Stimulated activated CD4-positive, alpha-beta T cell treated with anti-CD3 and anti-CD28 coated beads, Interleukin-15, amount 100 ng/mL, for 1 hour (primary cell): ENCODE measurements at places on chromosomes 5 and 9.

DNA sequence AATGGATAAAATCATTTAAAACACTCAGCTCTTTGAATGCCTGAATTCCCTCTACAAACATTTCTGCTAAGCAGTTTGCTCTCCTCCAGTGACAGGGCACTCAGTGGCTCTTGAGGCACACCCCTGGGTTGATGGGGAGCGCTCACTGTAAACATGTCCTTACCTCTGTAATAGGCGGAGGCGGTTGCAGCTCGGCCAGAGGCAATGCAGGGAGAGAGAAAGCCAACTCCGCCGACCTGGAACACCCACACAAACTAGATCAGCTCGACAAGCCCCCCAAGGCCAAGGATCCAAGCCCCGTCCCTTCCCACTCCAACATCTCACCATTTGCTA is 329 bp downstream of the CDC23 start:
- no peak for DNase-seq

- DNase-seq, result no peak
Measured at GRCh38 chr5:63398346-63398745, 563.9 kb downstream of the HTR1A start.

DNA sequence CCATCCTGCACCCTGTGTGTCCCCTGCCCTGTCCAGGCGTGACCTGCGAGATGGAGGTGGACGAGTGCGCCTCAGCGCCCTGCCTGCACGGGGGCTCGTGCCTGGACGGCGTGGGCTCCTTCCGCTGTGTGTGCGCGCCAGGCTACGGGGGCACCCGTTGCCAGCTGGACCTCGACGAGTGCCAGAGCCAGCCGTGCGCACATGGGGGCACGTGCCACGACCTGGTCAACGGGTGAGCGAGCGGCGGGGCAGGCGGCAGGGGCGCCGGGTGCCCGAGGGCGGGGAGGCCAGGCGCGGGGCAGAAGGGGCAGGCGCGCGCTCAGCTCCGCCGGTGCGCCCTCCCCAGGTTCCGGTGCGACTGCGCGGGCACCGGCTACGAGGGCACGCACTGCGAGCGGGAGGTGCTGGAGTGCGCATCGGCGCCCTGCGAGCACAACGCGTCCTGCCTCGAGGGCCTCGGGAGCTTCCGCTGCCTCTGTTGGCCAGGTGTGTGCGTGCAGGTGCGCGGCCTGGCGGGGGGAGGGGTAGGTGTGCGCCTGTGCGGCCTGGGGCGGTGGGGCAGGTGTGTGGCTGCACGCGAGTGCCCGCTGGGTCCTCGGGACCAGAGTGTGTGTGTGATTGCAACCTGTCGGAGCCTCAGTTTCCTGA is 10.0 kb downstream of the CRB2 start:
- no peak for DNase-seq

- DNase-seq, result no peak
Measured at GRCh38 chr5:139763930-139764791, 31.4 kb upstream of the PSD2 start.

- no peak for DNase-seq
Measured at GRCh38 chr9:7354704-7355103, 444.9 kb downstream of the DMAC1 start.

DNA sequence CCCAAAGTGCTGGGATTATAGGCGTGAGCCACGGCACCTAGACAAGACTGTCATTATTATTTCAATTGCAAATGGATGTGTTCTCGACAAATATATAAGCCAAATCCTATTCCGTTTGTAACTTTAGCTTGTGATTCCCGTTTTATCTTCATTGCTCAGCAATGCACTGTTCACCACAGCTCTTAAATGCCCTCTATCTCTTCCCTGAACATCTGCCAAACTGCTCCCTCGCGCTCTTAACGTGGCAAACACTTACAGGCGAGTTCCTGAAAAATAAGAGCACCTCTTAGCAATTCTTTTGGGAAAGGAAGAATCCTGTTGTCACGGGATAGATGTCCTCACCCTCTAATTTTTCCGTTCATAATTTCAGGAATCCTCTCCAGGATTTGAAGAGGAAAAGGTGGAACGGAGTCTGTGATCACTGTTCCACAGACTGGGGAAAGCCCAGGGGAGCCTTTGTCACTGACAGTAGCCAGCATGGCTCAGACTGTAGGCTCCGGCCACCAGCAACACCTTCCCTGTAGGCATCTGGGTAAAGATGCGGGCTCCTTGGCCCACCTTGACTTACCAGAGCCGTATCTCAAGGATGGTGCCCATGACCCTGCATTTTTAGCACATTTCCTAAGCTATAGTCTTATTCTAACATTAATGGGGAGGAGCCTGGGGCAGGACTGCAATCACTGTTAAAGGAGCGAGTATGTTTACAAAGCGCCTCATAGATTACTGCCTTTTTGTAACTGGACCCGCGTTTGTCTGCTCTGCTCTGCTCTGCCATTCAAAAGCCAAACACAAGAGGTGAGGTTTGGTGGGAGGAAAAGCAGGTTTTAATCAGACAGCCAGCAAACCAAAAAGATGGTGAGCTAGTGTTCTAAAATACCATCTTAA is 20.2 kb upstream of the GNPDA1 start:
- no peak for DNase-seq

DNA sequence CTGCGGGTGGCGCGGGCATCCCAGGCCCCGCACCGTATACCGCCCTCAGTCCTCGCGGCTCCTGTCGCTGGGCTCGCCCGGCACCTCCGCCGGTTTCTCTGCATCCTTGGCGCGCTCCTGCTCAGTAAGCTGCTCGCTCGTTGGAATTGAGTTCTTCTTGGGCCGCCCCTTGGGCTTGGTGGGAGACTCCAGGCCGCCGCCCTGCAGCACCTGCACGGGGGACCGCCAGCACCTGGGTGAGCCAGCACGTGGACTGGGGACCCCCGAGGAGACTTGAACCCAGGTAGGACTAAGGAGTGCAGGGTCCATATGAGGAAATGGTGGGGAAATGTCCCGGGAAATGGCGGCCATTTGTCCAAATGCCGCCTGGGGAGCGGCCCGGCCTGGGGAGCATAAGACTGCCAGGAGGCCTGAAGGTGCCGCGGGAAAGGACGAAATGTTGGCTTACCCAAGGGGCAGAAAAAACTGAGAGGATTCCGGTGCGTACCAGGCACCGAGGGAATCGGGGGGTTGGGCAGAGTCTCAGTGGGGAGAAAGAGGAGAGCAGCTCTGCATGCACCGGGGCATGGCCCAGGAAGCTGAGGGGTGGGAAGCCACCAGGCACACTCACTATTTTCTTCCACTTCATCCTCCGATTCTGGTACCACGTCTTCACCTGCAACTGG is 2.9 kb downstream of the BARX1 start:
- DNase-seq, result no peak

DNA sequence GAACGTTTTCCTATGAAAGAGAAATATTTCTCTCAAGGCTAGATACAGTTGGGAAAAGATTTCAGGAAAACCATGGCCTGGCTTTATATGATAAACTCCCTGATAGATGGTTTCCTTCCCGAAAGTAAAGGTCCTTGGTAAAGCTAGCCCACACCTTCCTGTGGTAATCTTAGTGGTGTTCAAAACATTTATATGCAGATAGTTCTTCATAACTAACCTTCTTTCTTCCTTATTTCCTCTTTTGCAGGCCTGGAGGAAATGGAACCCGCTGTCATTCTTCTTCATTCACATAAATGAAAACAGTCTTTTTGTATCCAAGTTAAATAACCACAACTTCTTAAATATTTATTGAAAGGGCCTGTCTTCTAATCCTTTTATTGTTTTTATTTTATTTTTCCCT is 474.0 kb upstream of the ACTBL2 start:
- no peak for DNase-seq

- no peak for DNase-seq
Measured at GRCh38 chr9:109166171-109166770, 778 bp downstream of the FRRS1L start.

GRCh38 chr5:1781107-1781506 is 18.5 kb downstream of the MRPL36 start:
- DNase-seq, result no peak

DNA sequence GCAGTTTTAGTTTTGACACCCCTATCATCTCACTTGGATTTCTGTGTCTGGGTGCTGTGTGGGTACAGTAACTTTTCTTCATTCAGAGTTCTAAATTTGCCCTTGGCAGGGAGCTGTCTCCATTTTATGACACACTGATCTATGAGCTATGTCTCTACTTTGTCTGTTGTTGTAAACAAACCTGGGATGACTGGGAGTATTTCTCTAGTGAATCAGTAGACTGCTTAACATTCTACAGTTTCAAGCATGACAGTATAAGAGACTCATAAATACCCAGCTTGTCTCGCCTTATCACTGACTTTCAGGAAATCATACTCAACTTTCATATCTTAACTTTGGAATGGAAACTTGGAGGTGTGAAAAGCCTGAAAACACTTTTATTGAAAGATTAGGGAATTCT is 212.1 kb upstream of the NUDT12 start:
- no peak for DNase-seq

- DNase-seq, result no peak
Measured at GRCh38 chr5:88117546-88117945, 151.1 kb downstream of the TMEM161B start.

GRCh38 chr9:91427873-91428272 is 4.2 kb upstream of the NFIL3 start:
- no peak for DNase-seq

DNA sequence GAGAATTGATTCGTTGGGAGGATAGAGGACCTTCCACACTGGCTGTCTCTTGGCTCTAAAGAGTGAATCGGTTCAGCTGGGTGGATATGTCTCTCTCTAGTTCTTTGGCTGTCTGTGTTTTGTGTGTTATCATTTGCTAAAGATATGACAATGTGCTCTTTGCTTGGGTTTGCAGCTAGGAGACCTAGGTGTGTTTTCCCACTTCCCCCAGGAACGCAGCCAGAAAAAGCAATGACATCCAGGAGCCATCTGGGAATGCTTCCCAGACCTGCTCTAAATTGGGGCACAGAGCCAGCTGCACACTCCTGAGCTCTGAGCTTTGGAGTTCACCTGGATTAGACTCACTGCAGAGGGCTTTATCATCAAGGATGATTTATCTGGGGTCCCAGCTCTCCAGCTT is 12.8 kb upstream of the PDZD2 start:
- DNase-seq, result no peak

DNA sequence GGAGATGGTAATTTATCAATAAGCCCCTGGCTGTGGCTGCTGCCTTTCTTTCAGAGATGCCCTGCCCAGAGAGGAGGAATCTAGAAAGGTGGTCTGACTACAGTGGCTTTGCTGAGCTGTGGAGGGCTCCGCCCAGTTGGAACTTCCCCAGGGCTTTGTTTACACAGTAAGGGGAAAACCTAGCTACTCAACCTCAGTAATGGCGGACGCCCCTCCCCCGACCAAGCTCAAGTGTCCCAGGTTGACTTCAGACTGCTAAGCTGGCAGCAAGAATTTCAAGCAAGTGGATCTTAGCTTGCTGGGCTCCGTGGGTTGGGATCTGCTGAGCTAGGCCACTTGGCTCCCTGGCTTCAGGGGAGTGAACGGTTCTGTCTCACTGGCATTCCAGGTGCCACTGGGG is 865.4 kb upstream of the ACO1 start:
- DNase-seq, result no peak

GRCh38 chr9:127170652-127171051 is 48.2 kb upstream of the ANGPTL2 start:
- DNase-seq, result no peak

DNA sequence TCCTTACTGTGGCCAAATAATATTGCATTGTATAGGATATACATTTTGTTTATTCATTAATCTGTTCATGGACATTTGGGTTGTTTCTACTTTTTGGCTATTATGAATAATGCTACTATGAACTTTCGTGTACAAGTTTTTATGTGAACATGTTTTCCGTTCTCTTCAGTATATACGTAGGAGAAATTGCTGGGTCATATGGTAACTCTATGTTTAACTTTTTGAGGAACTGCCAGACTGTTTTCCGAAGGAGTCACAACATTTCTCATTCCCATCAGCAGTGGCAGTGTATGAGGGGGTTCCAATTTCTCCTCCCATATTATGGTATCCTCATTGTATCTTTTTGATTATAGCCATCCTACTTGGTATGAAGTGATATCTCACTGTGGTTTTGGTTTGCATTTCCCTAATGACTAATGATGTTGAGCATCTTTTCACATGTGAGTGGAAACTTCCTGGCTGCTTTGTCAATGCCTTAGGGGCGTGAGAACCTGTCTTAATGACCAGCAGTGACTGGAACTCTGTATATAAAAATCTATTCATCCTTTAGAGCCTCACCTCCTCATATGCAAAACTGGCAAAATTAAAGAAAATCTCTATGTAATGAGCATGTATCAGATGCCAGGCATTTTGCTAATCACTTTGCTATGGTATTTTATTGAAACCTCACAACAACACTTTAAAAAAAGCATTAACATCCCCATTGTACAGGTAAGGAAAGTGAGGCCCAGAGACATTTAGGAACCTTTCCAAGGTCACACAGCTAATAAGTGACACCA is 47.8 kb upstream of the TGFBR1 start:
- DNase-seq, result no peak

DNA sequence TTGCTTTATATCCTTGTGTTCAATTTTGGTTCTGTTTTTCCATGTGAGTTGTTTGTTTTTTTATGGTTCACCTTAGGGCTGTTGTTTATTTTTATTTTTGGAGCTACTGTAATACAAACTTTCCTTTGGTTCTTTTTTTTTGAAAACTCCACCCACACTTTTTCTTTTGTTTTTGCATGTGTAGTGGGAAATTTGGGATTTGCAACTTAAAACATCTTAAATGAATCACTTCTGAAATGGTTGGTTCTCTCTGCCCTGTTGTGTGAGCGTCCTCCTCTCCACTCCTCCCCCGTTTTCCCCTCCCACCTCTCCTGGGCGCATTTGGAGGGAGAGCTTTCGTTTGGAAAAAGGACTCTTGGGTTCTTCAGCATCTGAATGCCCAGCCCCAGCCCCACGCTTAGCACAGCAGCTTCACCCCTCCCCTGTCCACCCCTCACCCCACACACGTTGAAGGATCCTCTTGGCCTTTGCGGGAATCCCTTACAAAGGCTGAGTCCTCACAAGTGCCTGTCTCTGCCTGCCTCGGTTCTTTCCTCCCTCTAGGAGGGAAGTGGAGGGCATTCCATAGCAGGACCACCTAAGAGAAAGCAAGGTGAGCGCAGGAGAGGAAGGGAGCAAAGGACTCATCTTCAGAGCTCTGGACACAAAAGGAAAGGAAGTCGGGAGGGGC is 67.2 kb downstream of the DMRT1 start:
- DNase-seq, result no peak

- no peak for DNase-seq
Measured at GRCh38 chr5:167664222-167664804, 627.1 kb upstream of the WWC1 start.

GRCh38 chr5:165863239-165863638 is 2357.8 kb downstream of the MAT2B start:
- DNase-seq, result no peak

GRCh38 chr9:6910032-6910431 is 152.3 kb downstream of the KDM4C start:
- no peak for DNase-seq

- no peak for DNase-seq
Measured at GRCh38 chr9:14535161-14535955, 157.9 kb downstream of the ZDHHC21 start.

DNA sequence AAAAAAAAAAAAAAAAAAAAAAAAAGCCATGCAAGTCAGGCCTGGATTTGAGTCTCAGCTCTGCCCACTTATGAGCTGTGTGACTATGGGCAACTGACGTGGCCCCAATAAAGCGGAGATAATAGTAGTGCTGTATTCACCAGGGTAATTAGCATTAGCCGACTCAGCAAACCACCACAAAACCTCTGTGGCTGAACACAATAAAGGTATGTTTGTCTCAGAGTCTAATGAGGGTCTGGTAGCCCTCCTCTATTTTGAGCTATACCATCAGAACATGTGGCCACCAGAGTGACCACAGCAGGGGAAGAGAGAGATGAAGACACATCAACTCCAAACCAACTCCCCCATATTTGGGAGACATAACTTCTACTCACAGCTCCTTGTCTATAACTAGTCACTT is 15.9 kb downstream of the SWI5 start:
- no peak for DNase-seq
